ENCODE measurements at places on chromosomes 11 and 22.

DNA sequence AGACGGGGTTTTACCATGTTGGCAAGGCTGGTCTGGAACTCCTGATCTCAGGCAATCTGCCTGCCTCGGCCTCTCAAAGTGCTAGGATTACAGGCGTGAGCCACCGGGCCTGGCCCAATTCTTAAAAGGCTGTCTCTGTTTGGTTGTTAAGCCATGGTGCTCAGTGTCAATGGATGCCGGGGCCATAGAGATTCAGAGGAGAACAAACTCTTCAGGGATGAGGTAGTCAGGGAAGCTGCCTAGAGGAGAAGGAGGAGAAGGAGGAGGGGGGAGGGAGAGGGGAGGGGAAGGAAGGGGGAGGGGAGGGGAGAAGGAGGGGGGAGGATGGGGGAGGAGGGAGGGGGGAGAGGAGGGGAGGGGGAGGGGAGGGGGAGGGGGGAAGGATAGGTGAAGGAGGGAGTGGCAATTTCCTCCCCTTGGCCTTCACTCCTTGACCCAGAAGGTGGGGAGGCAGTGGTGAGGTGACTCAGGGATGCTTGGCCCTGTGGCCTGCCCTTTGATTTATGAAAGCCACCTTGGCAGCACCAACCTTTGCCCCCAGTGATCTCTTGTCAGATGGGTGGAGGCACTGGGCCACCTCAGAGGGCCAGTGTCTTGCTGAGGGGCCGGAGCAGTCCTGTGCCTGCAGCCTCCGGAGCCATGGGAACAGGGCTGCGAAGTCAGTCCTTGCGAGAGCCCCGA is at the start of gene C11orf86:
TSS of gene C11orf86 (plus strand) at position 581 of the 681 bp plus-strand sequence. CDS start at position 640, 59 bp downstream.
- DNase-seq = no peak

- DNase-seq = no peak
Measured at GRCh38 chr11:126257764-126258163, 10.9 kb downstream of the SRPRA start.

DNA sequence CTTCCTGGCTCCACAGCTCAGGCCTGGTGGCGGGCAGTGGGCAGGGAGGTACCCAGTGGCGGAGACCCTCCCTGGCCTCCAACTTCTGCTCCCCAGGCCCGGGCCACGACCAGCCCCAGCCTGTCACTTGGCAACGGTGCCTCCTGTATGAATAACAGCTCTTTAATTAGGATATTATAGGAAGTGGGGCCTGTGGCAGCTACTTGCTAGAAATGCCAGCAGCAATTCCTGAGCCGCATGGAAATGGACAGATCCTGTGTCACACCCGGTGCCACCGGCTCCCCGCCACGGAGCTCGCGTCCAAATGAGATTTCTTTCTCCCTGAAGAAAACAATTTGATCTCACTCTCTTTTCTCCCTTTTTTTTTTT is 104.5 kb downstream of the CHST1 start:
- no peak for DNase-seq

DNA sequence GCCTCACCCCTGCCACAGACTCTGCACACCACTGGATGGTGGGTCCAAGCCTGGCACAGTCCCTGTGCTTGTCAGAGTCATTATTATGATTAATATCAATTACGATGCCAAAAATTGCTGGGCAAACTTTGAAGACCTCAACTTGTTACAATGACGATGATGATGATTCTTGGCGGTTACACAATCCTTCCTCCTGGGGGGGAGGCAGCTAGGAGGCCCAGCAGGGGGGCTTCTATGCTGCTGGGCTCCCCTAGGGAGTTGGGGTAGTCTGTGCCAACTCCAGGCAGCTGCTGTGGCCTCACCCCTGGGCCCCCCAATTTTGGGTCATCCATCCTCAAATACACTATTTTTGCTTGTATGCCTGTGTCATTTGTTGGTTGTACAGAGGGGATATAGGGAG is 12.0 kb downstream of the SLC35E4 start:
- no peak for DNase-seq

DNA sequence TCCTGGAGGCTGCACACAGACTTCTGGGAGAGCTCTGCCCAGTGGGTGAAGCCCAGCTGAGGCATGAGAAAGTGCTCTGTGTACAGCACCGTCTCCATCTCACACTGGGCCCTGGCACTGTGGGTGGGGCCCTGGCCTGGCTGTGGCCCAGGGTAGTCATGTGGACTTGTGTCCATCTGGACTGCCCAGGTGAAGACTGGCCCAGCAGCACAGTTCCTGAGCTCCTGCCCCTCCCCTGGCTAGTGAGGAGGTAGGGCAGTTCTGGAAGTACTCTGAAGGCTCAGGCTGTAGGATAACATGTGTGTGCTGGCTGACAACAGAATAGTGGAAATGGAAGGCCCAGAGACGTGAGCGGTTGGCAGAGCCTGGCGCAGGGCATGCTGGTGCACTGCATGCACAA is 35.4 kb downstream of the RSPH14 start:
- DNase-seq = no peak

DNA sequence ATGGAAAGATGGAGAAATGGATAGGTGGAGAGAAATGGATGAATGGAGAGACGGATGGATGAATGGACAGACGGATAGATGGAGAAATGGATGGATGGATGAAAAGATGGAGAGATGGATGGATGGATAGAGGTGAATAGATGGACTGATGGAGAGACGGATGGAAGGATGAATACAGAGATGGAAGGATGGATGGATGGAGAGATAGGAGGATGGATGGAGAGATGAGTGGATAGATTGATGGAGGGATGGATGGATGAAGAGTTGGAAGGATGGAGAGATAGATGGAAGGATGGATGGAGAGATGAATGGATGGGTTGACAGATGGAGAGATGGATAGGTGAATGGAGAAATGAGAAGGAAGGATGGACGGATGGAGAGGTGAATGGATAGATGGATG is 63.7 kb downstream of the FLRT1 start:
- DNase-seq = no peak

DNA sequence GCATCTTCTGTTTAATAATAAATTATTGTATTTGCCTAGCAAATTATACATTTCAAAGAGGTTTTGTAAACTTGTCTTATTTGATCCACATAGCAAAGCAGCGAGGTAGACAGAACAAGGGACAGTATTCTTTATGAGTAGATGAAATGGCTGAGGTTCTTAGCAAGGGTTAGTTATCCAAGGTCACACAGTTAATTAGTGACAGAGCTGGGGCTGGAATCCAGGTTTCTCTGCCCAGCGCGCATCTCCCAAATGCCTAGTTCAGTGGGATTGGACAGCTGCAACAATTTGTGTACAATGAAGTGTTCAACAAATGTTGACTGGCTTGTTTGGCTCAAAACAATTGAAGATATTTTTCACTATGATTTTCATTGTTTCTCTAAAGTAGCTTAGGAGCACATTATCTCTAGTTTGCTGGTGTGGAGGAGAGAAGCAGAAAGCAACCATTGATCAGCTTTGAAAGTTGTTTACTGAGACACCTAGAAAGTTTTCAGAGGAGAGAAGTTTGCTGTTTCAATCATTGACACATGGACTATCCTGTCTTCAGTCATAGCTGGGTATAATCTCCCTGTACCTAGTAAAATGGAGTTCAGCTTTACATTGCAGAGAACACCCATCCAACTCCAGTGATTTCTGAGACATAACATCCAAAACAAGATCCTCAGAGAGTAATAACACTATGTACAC is 270.6 kb downstream of the FAT3 start:
- DNase-seq = no peak

- DNase-seq = no peak
Measured at GRCh38 chr11:35358391-35358790, 61.0 kb downstream of the SLC1A2 start.

DNA sequence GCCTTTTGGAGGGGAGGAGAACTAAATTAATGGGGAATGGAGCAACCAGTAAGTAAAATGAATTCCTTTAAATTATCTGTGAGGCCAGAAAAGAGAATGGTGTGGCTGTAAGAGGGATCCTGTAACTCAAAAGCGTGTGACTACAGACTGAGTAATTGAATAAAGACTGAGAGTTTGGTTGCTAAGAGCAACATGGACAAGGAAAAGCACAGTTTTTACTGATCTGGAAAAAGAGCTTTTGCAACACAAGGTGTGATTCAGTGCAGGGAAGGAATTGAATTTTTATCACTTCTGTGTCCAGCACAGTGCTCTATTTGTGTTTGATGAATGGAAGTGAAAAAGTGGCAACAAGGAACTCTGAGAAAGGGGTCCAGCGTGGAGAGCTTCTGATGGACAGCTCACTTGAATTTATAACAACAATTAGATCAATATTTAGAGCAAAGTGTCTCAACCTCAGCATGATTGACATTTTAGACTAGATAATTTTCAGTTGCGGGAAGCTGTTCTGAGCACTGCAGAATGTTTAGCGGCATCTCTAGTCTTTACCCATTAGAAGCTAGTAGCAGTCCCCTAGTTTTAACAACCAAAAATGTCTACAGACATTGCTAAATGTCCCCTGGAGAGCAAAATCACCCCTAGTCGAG is 202.8 kb upstream of the BDNF start:
- DNase-seq = no peak

- no peak for DNase-seq
Measured at GRCh38 chr11:130653838-130654636, 205.6 kb downstream of the ADAMTS15 start.

DNA sequence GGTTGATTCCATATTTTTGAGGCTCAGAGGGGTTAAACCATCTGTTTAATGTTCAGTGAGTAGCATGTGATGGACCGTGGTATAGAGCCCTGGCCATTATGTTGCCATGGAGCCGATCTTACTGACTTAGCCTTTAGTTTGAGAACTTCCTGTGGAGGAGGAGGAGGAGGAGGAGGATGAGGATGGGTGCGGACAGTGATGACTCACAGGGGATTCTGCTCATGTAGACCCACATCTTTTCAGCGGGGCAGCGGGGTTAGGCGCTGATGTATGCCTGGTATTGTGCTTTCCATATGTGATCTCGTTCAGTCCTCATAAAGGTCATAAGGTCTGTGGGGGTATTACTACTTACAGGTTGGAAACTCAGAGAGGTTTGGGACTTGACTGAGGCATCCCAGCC is 13.9 kb downstream of the STX3 start:
- DNase-seq = no peak
